ENCODE measurements at places on chromosomes 4 and X.

- no peak for DNase-seq
Observed at GRCh38 chr4:39928538-39928937, 49.2 kb downstream of the PDS5A start.

DNA sequence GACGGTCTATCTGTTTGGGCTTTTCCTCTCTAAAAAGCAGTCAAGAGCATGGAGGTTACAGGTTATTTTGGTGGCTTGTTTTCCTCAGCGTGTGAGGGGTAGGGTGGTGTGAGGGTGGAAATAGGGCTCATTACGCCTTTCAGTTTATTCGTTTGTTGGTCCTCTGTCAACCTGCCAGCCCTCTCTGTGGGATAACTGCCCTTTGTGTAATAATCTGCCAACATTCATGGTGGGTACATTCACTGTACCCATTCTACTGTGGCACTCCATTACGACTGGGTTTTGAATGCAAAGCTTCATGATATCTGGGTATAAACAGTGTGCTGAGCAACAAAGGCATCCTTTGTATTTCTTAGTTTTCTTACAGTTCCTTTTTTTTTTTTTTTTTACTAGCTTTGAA lies 136.4 kb downstream of the ADGRL3 start:
- DNase-seq = no peak

DNA sequence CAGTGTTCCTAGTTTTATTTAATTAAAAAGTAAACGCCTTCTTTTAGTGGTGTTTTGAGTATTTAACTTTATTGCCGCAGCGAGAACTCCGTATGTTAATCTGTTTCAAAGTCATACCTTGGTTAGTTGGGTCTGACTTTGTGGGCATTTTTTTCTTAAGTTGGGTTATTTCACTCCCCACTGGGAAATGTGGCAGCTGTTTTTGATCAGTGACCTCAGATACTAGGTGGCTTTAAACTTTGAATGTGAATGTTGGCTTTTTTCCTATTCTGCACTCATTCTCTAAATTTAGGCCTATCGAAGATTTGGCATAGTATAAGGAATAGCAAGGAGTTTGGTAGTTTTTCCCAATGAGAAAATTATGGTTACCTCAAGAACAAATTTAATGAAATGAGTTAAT lies 85.9 kb downstream of the FIP1L1 start:
- no peak for DNase-seq

DNA sequence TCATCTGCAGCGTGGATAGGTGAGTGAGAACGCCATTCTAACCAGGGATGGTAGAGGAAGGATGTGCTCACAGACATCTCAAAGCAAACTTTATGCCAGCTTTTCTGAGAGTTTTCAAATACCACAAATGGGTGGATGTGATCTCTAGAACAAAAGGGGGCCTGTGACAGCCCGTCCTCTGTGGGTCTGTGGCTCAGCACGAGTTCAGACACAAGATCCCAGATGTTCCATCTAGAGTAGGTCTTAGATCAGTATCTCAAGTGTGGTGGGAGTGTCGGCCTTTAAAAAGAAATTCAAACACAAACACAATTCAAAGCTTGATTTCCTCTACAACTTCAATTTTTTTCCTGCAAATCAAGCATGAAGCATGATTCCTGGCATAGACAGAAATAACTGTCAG lies 22.8 kb downstream of the QDPR start:
- no peak for DNase-seq

DNA sequence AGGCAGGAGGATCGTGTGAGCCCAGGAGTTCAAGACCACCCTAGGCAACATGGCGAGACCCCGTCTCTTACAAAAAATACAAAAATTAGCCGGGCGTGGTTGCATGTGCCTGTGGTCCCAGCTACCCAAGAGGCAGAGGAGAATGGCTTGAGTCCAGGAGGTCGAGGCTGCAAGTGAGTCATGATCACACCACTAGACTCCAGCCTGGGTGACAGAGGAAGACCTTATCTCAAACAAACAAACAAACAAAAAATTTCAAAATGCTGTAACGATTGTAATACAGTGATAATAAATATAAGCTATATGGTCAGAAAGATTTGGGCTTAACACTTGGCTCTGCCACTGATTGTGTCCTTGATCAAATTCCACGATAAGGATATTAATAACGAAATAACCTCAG lies 24.2 kb downstream of the SLC25A4 start:
- no peak for DNase-seq

GRCh38 chr4:22554670-22555069 lies 38.8 kb upstream of the ADGRA3 start:
- no peak for DNase-seq

GRCh38 chr4:57184378-57185029 lies 74.3 kb upstream of the IGFBP7 start:
- DNase-seq = no peak

DNA sequence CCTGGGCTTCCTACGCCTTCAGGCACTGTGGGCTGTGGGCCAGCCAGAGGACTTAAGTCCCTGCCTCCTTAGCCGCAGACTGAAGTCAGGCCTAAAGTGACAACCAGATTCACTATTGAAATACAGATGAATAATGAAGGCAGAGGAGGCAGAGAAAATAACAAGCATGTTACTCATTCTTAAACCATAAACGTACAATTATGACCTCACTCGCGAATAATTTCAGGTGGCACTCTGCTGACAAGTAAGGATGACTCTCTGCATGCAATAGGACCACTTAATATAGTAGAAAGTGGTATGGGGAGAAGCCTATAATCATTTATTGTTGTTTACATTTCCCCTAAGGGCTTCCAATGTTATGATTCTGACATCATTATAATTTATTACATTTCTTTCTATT lies 409.2 kb upstream of the FGF13 start:
- no peak for DNase-seq

GRCh38 chrX:24023972-24024669 lies 2.9 kb downstream of the KLHL15 start:
- no peak for DNase-seq

DNA sequence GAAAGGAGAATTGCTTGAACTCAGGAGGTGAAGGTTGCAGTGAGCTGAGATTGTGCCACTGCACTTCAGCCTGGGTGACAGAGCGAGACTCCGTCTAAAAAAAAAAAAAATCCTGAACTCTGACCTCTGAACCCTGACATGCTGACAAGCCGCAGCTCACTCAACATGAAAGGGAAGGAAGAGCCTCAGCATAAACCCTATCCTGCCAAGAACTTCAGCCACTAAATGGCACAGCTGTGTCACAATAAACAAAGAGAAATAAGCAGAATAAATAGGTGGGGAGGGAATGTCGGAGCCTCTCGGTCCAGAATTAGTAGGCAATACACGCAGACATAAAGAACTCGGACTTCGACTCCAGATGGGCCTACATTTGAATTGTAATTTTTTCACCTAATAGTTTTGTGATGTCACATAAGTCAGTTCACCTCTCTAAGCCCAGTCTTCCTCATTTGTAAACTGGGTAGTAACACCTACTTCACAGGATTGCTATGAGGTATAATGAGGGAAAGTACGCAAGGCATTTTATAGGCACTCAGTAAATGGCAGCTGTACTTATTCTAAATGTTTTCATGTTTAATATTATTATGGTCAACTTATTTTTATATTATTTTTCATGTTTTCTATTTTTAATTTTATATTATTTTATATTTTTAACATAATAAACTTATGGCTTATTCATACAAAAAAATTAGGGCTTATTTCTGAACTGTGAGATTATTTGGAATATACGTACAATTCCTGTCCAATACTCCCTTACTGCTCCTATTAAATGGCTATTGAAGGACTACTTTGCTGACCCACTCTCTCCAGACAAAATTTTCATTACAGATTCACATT lies 243.4 kb downstream of the SCFD2 start:
- DNase-seq = no peak

GRCh38 chr4:174505007-174505406 lies 17.3 kb downstream of the HPGD start:
- no peak for DNase-seq

DNA sequence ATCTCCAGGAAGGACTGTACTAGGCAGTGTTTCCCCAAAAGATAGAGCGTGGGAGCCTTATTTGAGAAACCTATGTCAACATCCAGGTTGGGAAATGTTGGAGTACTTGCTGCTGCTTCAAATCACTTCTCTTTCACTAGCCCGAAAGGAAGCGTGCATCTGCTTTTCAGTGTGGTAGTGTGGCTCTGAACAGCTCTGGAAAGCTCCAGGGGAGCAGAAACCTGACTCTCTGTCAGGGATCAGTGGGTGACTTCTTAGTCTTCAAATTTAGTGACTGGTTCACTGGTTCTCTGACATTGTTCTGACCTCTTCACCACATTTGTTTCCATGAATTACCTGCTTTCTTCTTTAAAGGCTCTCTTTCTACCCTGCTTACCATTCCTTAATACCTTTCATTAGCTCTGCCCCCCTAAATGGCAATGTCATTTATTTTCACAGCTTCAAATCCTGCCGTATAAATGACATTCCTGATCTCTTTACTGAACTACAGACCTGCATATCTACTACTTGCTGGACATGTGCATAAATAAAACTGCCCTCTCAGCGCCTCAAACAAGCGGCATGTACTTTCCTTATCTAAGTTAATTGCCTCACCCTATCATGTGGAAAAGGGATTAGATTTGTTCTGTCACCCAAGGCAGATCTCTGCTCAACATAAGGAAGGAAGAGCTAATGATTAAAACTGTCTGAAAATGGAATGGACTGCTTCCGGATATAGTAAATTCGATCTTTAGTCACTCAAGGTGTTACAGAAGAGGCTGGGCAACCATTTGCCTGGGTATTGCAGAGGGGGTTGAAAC lies 37.0 kb downstream of the DLG3 start:
- no peak for DNase-seq
